ENCODE measurements at places on chromosomes 3 and 15.

GRCh38 chr15:33292717-33293307 is 18.0 kb upstream of the RYR3 start:
- no peak for DNase-seq
- H3K4me3 ChIP-seq, result peak overlapping the region; percentile 56
- no peak overlapping the region for H3K27ac ChIP-seq
- no peaks in the 10 kb centered on the region for H3K27me3 ChIP-seq
- no peaks in the 10 kb centered on the region for H3K36me3 ChIP-seq
- peaks cover 5% of the 10 kb centered on the region for H3K4me1 ChIP-seq

- H3K27me3 ChIP-seq, result no peaks in the 10 kb centered on the region
- no peaks in the 10 kb centered on the region for H3K4me1 ChIP-seq
- H3K36me3 ChIP-seq, result no peaks in the 10 kb centered on the region
- H3K4me3 ChIP-seq, result no peak overlapping the region
Measured at GRCh38 chr15:69475769-69476358, 23.2 kb downstream of the RPLP1 start.

- peak; percentile 44 for DNase-seq
- H3K36me3 ChIP-seq, result no peaks in the 10 kb centered on the region
- no peak overlapping the region for H3K4me3 ChIP-seq
- no peak overlapping the region for H3K27ac ChIP-seq
- H3K4me1 ChIP-seq, result peaks cover 13% of the 10 kb centered on the region
Measured at GRCh38 chr15:68232449-68232848, 2.9 kb upstream of the CLN6 start.

GRCh38 chr3:39962581-39962980 is 153.2 kb downstream of the MYRIP start:
- no peaks in the 10 kb centered on the region for H3K4me1 ChIP-seq
- H3K27ac ChIP-seq, result peak overlapping the region; percentile 50
- H3K27me3 ChIP-seq, result no peaks in the 10 kb centered on the region
- H3K4me3 ChIP-seq, result no peak overlapping the region
- H3K36me3 ChIP-seq, result no peaks in the 10 kb centered on the region

Data from ascending aorta (tissue), 2 donors.